ENCODE measurements at places on chromosomes 5 and 9. TPM values are rescaled to one million over a fixed set of nuclear protein-coding genes. Genes with fewer than 3 reads are reported as not detected.
A peak's percentile ranks its signal among the peaks of the same experiment; 100 is the strongest.

GRCh38 chr9:129568560-129569501, 52.1 kb downstream of the C9orf50 start:
- H3K4me1 ChIP-seq, result no peaks in the 10 kb centered on the region
- peak; percentile 67 for DNase-seq
- peak overlapping the region; percentile 16 for H3K27ac ChIP-seq
- no peaks in the 10 kb centered on the region for H3K36me3 ChIP-seq

DNA sequence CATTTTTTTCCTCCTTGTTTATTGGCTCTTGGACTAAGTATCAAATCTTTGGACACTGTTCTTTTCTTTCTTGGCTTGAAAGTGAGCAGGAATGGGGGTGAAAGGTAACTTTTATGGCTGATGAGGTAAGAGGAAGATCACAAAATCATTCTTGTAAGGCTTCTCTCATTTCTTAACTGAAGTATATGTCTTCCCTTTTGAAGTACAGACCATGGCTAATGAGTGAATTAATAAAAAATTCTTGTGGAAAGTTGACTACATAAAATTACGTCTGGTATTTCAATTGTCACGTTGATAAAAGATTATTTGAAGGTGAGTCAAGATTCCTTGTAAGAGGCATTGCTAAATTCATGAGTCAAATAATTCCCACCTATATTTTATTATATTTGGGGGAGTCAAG, 25.1 kb downstream of the VCAN start:
- no peaks in the 10 kb centered on the region for H3K27me3 ChIP-seq
- DNase-seq, result no peak
- H3K4me1 ChIP-seq, result no peaks in the 10 kb centered on the region
- H3K36me3 ChIP-seq, result no peaks in the 10 kb centered on the region

DNA sequence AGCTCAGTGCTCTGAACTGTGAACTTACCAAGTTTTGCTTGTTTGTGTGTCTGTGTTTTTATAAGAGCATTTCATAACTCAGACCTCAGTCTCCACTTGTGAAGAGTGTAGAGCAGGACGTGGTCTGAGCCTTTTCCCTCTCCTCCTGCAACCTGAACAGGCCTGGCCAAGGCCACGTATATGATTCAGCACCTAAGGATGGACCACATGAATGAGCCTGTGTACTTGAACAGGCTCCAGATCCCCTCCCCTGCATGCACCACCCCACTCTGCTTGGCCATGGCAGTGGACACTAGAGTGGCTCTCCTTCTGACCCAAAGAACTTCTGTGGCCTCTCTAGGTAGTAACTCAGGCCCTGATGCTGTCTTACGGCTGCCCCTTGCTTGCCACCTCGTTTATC, 125.9 kb upstream of the FSTL4 start:
- no peak overlapping the region for H3K27ac ChIP-seq
- no peaks in the 10 kb centered on the region for H3K27me3 ChIP-seq
- no peak for DNase-seq
- H3K4me3 ChIP-seq, result no peak overlapping the region
- H3K4me1 ChIP-seq, result no peaks in the 10 kb centered on the region

GRCh38 chr5:4541334-4541733, 598.8 kb upstream of the ADAMTS16 start:
- H3K27me3 ChIP-seq, result peaks cover 2% of the 10 kb centered on the region
- H3K27ac ChIP-seq, result no peak overlapping the region
- no peaks in the 10 kb centered on the region for H3K4me1 ChIP-seq

DNA sequence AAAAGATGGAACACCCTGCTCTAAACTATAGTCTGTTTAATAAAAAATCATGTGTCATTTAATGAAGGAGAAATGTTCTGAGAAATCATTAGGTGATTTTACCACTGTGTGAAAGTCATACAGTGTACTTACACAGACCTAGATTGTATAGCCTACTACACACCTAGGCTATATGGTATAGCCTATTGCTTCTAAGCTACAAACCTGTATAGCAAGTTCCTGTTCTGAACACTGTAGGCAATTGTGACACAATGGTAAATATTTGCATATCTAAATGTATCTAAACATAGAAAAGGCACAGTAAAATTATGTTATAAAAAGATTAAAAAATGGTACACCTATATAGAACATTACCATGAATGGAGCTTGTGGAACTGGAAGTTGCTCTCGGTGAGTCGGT, 40.6 kb downstream of the EFNA5 start:
- no peaks in the 10 kb centered on the region for H3K27me3 ChIP-seq
- no peaks in the 10 kb centered on the region for H3K4me1 ChIP-seq
- no peak for DNase-seq
- no peaks in the 10 kb centered on the region for H3K36me3 ChIP-seq
- H3K4me3 ChIP-seq, result no peak overlapping the region
- no peak overlapping the region for H3K27ac ChIP-seq

DNA sequence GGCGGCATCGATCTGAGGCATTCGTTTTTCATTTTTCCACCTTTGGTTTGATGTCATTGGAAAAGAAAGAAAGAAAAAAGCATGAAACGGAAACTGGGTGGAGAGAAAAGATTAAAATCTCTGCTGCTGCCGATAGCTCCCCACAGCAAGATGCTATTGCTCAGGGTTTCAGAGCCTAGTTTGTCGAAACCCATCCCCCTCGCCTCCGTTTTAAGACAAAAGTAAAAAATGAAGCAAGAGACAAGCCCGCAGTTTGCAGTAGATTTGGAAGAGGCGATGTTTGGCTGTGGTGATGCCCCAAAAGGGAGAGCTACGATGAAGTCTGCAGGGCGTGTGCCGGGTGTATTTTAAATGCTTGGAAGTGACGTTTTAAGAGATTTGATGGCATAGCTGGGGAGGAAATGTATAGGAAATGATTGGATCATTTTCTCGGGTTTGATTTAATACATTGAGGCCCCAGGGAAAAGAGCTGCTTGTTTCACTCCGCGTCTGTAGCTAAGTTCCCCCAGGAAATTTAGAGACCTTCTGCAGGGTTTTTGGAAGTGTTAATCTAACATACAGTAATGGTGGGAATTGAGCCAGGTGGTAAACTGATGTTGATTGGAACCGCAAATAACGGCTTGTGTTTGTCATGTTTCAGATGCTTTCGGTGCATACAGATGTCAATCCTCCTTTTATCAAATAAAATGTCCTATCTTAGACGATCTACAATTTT, 909 bp downstream of the NDFIP1 start:
- peak overlapping the region; percentile 94 for H3K4me3 ChIP-seq
- peaks cover 35% of the 10 kb centered on the region for H3K4me1 ChIP-seq
- peak overlapping the region; percentile 99 for H3K27ac ChIP-seq
- DNase-seq, result no peak

GRCh38 chr5:32709750-32710549, 1.2 kb upstream of the NPR3 start:
- no peaks in the 10 kb centered on the region for H3K27me3 ChIP-seq
- peak; percentile 61 for DNase-seq
- H3K27ac ChIP-seq, result peak overlapping the region; percentile 63

DNA sequence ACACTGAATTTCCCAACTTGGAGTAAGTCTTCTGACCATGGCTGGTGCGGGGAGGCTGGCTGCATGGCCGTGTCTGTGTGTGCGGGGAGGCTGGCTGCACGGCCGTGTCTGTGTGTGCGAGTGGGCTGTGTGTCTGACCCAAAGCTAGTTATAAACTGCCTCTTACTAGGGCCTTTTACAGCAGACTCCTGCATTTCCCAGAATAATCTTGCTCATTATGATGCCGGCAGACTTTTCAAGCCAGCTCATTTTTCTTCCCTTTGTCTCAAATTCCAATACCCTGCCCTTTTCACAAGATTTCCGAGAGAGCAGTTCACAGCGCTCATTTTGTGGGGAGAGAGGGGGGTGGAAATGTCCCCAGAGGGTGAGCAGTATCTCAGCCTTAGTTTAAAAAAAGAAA, 470.7 kb upstream of the BRINP1 start:
- DNase-seq, result no peak
- no peaks in the 10 kb centered on the region for H3K4me1 ChIP-seq
- H3K27me3 ChIP-seq, result peaks cover 2% of the 10 kb centered on the region
- H3K4me3 ChIP-seq, result no peak overlapping the region
- no peaks in the 10 kb centered on the region for H3K36me3 ChIP-seq

DNA sequence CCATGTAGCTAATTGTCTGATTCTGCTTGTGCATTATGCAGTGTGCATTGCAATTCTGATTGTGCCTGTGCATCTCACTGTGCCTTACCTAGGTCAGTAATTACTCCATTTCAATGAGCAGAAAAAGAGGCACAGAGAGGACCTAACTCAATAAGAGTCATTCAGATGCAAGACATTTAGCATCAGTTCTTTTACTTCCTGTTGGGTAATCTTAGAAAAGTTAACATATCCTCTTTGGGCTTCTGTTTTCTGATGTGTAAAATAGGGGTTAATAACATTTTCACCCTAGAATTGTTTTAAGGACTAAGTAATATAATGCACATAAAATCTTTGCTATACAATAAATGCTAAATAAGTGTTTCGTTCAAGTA, 7.0 kb upstream of the DCTN4 start:
- H3K36me3 ChIP-seq, result no peaks in the 10 kb centered on the region
- no peak overlapping the region for H3K27ac ChIP-seq
- no peak for DNase-seq
- H3K27me3 ChIP-seq, result no peaks in the 10 kb centered on the region

- no peak for DNase-seq
- no peaks in the 10 kb centered on the region for H3K4me1 ChIP-seq
- H3K36me3 ChIP-seq, result no peaks in the 10 kb centered on the region
- peaks cover 3% of the 10 kb centered on the region for H3K27me3 ChIP-seq
Measured at GRCh38 chr9:113695901-113696300, 180.2 kb upstream of the ZNF618 start.

DNA sequence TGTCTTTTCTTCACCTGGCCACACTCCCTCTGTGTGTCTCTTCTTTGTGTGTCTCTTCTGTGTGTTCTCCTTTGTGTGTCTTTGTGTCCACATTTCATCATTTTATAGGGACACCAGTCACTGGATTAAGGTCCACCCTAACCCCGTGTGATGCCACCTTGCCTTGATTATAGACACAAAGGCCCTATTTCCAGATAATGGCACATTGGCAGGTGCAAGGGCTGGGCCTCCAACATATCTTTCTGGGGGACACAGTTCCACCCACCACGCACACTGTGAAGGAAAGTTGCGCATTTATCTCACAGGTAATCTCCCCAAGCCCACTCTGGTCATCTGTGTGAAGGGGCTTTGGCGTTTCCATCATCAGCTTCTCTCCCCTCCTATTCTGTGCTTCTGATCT, 334.6 kb upstream of the IRX1 start:
- H3K4me1 ChIP-seq, result no peaks in the 10 kb centered on the region
- no peaks in the 10 kb centered on the region for H3K27me3 ChIP-seq
- no peaks in the 10 kb centered on the region for H3K36me3 ChIP-seq
- no peak for DNase-seq
- H3K4me3 ChIP-seq, result no peak overlapping the region
- no peak overlapping the region for H3K27ac ChIP-seq

GRCh38 chr5:113663879-113664541, 150.5 kb downstream of the YTHDC2 start:
- no peak overlapping the region for H3K4me3 ChIP-seq
- DNase-seq, result peak; percentile 59
- no peaks in the 10 kb centered on the region for H3K36me3 ChIP-seq
- H3K27ac ChIP-seq, result no peak overlapping the region
- H3K4me1 ChIP-seq, result no peaks in the 10 kb centered on the region
- H3K27me3 ChIP-seq, result no peaks in the 10 kb centered on the region

- no peaks in the 10 kb centered on the region for H3K27me3 ChIP-seq
- H3K4me3 ChIP-seq, result no peak overlapping the region
- H3K27ac ChIP-seq, result no peak overlapping the region
- H3K36me3 ChIP-seq, result no peaks in the 10 kb centered on the region
- no peak for DNase-seq
Measured at GRCh38 chr9:16624744-16625117, 245.7 kb downstream of the BNC2 start.

DNA sequence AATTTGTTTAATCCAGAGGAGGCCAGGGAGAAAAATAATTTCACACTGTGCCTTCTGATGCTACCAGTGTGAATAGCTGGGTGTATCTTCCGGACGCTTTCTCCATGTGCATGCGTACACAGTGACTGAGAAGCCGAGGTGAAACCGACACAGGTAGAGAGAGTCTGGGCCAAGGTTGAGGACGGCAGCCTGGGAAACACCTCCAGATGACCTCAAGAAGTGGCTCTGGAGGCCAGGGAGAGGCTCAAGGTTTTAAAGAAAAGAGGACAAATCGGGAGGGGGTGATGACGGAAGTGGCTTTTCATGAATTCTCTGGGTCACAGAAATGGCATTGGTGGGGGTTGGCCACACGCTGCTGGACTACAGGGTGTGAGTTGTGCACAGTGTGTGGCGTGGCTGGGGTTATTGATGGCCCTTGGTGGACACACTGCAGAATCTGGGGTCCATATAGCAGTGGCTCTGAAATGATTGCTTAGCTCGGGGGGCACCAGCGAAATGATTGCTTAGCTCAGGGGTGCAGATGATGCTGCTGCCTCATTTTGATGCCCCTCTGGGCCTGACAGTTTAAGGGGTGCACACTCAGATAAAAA, 34.1 kb upstream of the LRRC14B start:
- DNase-seq, result no peak
- H3K36me3 ChIP-seq, result no peaks in the 10 kb centered on the region
- no peaks in the 10 kb centered on the region for H3K4me1 ChIP-seq
- no peak overlapping the region for H3K4me3 ChIP-seq

DNA sequence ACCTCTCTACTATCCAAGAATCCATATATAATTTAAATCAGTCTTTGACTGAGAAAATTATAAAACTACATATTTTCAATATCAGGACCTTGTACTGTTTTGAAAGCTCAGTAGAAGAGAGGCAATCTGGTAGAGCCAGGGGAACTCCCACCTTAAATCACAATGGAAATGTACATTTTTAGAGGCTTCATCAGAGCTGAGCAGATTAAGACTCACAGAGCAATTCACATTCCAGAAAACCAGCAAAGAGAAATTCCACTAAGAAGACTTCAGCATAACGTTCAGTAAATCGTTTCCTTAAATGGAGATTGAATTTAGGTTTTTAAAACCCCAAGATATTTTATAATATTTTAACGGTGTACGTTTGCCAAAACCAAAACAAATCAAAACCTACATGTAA, 227.8 kb upstream of the TRPM3 start:
- no peak overlapping the region for H3K4me3 ChIP-seq
- no peak overlapping the region for H3K27ac ChIP-seq
- no peaks in the 10 kb centered on the region for H3K4me1 ChIP-seq
- H3K27me3 ChIP-seq, result no peaks in the 10 kb centered on the region
- DNase-seq, result no peak

- H3K4me1 ChIP-seq, result no peaks in the 10 kb centered on the region
- DNase-seq, result no peak
- H3K36me3 ChIP-seq, result no peaks in the 10 kb centered on the region
- H3K27me3 ChIP-seq, result peaks cover 2% of the 10 kb centered on the region
- H3K4me3 ChIP-seq, result no peak overlapping the region
Measured at GRCh38 chr5:147674411-147674810, 108.1 kb downstream of the JAKMIP2 start.

Gene PCDHB6
- polyA plus RNA-seq, result 0.09 TPM

Gene STC2
- polyA plus RNA-seq, result 19.8 TPM

Gene DOCK2
- 0.67 TPM for polyA plus RNA-seq

Gene MRPS30
- 56.0 TPM for polyA plus RNA-seq

Gene TLX3
- not detected for polyA plus RNA-seq

Gene C5orf34
- 0.85 TPM for polyA plus RNA-seq

Gene MSANTD3
- polyA plus RNA-seq, result 25.6 TPM

Gene MUSK
- 2.3 TPM for polyA plus RNA-seq

Gene CCDC192
- polyA plus RNA-seq, result 0.12 TPM

Gene PLK2
- 5.4 TPM for polyA plus RNA-seq

Gene PCAT7
- polyA plus RNA-seq, result 0.21 TPM

Measured in psoas muscle (tissue), 8 donors.